ENCODE measurements at places on chromosomes 7 and 10. TPM values are rescaled to one million over a fixed set of nuclear protein-coding genes. Genes with fewer than 3 reads are reported as not detected.

The FAM237B gene
- not detected for total RNA-seq

- DNase-seq, result no peak
Measured at GRCh38 chr7:41255716-41256115, 447.2 kb downstream of the INHBA start.

The NFE2L3 gene
- 43.7 TPM for total RNA-seq

The TRIP6 gene
- 20.0 TPM for total RNA-seq

- DNase-seq, result no peak
Measured at GRCh38 chr10:110353244-110354119, 48.8 kb upstream of the SMNDC1 start.

DNA sequence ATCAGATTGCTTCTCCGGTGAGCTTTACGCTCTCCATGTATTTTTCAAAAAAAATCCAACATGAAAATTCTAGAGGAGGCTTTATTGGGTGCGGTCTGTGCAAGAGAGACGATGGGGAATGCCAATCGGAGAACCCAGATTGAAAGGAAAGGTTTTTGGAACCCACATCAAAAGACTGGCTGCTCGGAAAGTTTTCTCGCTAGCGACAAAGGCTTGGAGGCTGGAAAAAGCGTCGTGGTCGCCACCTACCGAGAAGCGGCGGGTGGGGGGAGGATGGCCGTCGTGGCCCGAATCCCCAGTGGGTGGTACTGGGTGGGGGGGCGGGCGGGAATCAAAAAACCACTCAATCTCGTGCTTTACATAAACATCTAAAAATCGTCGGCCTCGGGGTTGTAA lies 1.1 kb upstream of the GTF2I start:
- DNase-seq, result peak; percentile 65

DNA sequence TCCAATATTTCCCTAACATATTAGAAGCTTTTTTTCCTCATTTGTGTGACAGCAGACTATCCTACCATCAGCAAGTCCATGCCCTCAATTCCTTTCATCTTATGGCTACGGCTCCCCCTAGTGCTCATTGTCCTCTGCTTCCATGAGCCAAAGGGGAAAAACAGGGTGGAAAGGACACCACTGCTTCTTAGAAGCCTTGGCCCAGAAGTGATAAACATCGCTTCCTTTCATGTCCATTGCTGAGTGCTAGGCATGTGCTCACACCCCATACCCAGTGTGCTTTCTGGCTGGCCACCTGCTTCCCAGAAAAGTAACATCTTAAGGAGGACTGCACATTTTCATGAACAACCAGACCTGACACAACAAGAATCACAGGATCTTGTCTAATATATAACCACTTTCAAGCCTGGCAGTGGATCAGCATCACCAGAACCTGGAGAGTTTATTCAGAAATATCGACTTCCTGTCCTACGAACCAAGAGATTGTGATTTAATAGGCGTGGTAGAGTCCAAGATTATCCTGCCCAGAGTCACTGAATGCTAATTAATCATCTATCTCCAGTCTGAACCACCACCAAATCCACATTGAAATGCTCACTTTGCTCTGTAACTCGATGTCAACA lies 650.5 kb upstream of the SORCS1 start:
- DNase-seq, result peak; percentile 79

DNA sequence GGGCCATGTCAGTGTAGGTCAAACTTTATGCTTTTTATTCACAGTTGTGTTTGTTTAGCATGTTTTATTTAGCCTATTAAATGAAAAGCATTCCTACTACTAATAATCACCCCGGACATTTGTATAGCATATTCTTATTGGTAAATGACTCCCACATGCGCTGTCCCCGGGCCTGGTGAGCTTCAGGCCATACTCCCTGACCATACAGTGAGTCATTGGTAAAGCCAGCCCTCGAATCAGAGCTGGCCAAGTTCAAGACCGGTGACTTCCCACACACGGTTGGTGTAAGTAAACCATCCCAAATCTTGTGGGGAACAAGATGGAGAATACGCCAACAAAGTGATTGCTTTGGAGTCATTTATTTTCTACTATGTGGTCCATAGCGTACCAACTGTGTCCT lies 238.7 kb upstream of the TCF7L2 start:
- no peak for DNase-seq

- no peak for DNase-seq
Measured at GRCh38 chr7:71835056-71835455, 577.1 kb downstream of the CALN1 start.

The PDGFA gene
- 15.8 TPM for total RNA-seq

GRCh38 chr10:11213137-11213536 lies 195.5 kb downstream of the CELF2 start:
- DNase-seq, result no peak

- no peak for DNase-seq
Measured at GRCh38 chr10:10854725-10855124, 162.9 kb upstream of the CELF2 start.

The MRLN gene
- not detected for total RNA-seq

DNA sequence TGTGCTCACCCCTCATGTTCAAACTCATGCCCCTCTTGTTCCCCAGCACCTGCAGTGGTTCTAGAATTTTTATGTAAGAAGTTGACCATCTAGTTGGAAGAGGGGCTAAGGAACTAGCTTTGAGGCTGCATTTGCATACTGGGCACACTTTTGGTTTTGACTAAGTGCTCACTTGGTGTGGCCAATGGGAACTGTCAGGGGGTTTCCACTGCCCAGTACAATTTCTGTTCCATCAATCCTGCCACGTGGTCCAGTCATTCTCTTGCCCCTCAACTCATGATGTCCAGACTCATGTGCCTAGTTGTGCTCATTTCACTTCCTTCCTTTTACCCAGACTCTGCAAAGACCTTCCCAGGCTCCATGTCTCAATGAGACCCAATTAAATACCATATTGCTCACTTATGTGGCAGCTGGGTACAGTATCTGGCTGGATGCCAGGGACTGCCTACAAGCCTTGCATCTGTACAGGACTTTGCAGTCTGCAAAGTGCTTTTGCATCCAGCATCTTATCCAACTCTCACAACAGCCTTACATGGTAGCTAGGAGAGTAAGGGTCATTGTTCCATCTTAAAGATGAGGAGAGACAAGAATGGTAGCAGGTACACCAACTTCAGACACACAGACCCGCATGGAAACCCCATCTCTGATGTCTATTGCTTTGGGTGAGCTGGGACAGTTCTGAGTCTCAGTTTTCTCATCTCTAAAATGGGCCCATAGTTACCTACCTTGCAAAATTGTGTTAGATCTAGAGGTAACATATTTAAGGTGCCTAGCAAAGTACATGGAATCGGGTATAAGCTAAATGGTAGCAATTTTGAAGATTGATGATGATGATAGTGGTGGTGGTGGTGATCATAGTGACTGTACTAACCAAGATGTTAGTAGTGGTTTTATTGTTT lies 30.1 kb upstream of the KCNMA1 start:
- DNase-seq, result no peak

DNA sequence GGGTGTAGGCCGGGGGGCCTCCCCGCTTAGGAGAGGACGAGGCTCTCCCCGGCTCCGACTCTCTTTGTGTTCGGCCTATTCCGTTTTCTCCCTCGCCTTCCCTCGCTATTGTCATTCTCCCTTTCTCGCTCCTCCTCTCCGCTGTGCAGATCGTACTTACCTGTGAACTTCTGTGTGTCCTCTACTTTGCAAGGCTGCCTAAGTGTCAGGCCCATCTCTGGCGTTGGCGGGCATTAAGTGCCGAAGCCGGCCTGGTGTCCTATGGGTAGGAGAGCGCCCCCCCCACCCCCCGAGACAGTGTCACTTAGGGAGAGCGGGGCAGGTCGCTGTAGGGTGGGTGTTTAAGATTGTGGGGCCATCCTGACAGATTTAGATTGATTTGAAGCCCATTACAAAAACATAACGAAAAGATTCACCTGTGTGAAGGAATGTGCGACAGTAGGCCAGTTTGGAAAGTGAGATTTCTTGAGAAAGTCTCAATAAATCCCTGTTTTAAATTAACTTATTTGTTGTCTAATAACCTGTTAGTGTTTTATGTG lies 579 bp downstream of the RBM33 start:
- DNase-seq, result peak; percentile 71

The DMBT1 gene
- 0.39 TPM for total RNA-seq

The NXPH1 gene
- total RNA-seq, result not detected

DNA sequence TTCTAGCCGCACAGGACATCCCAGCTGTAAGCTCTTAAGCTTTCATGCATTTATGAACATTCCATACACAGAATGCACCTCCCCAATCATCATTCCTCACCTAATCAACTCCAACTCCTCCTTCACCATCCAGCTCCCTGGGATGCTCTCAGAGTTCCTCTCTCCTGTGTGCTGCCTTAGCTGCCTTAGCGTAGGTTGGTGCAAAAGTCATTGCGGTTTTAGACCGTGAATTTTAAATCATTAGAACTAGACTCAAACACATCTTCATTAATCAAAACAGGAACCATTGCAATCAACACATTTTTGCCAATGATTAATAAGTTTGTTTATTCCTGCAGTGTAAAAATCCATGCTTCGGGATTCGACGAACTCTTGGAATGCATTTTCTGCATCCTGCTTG lies 159.9 kb upstream of the CDCA7L start:
- no peak for DNase-seq

GRCh38 chr7:47170516-47170915 lies 411.4 kb downstream of the TNS3 start:
- peak; percentile 44 for DNase-seq

DNA sequence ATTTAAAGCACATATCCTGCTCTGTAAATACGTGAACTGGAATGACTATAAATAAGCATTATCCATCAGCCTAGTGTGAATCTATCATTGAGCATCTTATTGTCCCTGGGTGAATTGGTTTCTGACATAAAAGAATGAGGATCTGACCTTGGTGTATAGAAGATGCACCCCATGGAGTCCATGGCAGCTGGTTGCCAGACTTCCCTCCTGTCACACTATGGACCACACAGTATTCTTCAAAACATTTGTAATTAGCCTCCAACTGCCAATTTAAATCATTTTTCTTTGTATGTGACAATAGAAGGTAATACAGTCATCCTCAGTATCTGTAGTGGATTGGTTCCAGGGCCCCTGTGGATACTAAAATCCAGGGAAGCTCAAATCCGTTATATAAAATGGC lies 238.1 kb upstream of the ZWINT start:
- no peak for DNase-seq

The GIMAP1 gene
- total RNA-seq, result not detected

- DNase-seq, result peak; percentile 69
Measured at GRCh38 chr10:95242581-95243317, 48.1 kb downstream of the PDLIM1 start.

The ATG9B gene
- total RNA-seq, result 1.0 TPM

The AVL9 gene
- total RNA-seq, result 46.6 TPM

DNA sequence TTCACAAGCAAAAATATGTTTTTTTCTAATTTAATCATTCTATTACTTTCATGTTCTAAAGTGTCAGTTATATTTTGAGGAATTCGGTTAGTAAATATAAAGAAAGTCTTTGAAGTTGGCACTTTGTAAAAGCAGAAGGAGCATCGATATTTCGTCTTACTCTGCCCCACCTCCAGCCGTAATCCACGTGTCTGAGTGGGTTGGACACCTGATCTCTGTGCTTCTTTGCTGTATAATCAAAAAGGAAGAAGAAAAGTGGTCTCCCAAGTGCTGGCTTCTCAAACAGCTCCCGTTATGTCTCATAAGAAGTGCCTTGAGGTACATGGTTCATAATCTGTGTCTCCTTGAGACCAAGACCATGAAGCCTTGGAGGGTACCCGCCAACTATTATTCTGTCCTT lies 19.8 kb downstream of the PRKAR2B start:
- no peak for DNase-seq

The WBP1L gene
- total RNA-seq, result 27.6 TPM

DNA sequence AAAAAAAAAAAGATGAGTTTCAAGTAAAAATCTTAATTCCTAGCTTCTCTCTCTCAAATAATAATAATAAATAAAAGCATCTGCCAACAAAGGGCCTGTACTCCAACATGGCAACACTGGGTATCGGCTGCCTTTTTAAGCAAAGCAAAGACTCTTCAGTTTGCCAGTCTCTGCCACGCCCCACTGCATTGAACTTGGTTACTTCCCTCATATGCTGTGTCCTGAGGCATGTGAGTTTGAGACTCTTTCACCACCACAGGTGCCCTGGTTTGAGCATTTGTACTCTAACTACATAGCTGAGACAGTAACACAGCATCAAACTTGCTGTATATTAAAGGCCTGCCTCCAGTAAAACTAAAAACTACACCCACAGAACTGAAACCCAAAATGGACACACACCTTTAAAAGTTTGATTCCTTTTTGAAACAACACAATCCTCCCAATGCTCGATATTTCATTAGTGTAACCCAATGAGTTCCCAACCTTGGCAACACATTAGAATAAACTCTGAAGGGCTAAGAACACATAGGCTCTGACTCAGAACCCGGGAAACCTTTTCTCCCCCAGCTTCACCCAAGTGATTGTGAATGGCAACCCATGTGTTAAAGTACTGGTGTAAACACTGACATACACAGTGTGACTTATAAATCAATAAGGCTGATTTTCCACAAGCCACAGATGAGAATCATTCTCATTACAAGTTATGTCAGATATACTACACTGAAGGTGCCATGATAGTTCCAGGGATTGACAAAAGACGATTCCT lies 12.0 kb downstream of the JAZF1 start:
- DNase-seq, result no peak
